Activated CD4-positive, CD25-positive, alpha-beta regulatory T cell treated with anti-CD3 and anti-CD28 coated beads, Interleukin-2, amount 50 U/mL, for 16 hours (primary cell): ENCODE measurements at places on chromosomes 6 and 20.

- DNase-seq, result no peak
These were observed 104.0 kb downstream of the PHACTR3 start for GRCh38 chr20:59708326-59708725.

GRCh38 chr6:163354085-163354484 lies 60.4 kb upstream of the QKI start:
- DNase-seq, result no peak

DNA sequence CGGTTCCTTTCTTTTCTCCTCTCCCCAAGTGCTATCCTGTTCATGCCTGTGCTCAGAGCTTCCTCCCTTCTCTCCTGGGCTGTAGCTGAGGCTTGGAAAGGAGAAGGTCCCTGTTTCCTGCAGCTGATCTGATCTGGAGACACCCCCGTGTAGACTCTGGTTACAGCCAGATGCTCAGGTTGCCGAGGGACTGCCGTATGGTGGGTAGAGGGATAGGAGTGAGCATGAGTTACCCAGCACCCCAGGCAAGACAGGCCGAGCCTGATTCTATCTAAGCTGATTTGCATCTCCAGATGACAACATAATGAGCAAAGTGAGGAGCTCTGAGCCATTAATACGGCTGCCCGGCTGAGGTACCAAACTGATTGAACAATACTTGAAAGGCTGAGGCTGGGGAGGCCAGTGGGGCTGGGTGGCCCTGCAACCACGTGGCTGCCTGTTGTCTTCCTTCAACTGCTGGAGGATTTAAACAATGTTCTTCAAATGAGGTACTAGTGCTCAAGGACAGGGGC lies 91.8 kb downstream of the ASXL1 start:
- no peak for DNase-seq

- DNase-seq, result no peak
These were observed 83.5 kb downstream of the NCOA3 start for GRCh38 chr20:47585087-47585747.

DNA sequence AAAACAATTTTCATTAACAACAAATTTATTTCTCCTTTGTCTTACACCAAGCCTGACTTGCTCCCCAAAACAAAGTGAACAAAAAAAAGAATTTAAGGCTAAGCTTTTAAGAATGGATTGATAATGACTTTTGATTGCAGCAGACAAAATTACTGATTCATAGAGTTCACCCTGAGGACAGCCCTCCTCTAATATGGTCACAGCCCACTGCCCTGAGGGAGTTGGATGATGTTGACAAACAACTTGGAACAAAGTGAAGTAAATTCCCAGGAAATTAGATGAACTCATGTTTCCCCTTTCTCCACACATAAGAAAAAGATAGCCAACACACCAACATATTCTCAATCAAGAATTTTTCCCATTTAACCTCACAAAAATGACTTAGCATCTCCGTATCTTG lies 7.7 kb upstream of the ISM1 start:
- DNase-seq, result no peak

DNA sequence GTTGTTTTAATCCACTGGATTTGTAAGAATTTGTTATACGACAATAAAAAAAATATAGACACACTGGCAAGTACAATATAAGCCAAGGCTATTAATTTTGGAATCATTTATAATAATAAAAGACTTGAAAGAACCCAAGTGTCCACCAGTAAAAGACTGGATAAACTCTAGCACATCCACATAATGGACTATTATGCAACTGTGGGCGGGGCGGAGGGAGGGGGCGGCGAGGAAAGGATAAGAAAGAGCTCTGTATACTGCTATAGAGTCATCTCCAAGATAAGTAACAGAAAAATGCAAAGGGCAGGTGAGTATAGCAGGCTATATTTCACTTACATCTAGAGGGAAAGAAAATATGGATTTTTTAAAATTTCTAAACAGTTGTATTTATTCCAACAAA lies 123.3 kb downstream of the TBC1D32 start:
- no peak for DNase-seq

DNA sequence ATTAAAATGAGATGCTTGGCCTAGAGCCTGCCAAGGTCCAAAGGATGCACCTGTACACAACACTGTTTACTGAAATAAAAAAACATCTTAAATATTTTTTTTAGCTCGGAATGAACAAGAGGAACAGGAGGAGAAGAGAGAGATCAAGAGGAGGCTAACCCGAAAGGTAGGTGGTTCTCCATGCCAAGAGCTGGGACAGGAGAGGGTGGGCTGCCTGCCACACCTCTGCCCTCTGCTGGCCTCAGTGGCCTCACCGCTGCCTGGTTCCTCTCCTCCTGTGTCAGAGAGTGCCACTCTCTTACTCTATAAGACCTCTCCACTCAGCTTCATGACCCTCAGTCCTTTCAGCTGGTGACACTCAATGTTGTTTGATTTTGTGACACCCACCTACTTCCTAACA lies 50.2 kb downstream of the TBC1D7 start:
- DNase-seq, result no peak

DNA sequence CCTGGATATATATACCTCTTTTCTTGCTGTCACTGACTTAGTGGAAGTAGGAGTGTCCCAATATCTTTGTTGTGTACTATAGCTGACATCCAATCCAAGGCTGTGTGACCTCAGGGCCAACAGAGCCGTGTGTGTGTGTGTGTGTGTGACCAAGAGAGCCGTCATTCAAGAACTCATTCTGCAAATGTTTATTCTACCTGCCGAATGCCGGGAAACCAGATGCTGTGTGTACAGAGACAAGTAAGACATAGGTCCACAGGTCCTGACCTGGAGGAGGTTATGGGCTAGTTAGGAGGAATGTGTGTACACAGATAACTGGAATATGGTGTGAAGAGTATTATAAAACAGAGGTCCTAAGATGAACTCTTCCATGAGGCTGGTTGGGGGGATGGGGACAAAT lies 190.0 kb downstream of the DHX35 start:
- no peak for DNase-seq

DNA sequence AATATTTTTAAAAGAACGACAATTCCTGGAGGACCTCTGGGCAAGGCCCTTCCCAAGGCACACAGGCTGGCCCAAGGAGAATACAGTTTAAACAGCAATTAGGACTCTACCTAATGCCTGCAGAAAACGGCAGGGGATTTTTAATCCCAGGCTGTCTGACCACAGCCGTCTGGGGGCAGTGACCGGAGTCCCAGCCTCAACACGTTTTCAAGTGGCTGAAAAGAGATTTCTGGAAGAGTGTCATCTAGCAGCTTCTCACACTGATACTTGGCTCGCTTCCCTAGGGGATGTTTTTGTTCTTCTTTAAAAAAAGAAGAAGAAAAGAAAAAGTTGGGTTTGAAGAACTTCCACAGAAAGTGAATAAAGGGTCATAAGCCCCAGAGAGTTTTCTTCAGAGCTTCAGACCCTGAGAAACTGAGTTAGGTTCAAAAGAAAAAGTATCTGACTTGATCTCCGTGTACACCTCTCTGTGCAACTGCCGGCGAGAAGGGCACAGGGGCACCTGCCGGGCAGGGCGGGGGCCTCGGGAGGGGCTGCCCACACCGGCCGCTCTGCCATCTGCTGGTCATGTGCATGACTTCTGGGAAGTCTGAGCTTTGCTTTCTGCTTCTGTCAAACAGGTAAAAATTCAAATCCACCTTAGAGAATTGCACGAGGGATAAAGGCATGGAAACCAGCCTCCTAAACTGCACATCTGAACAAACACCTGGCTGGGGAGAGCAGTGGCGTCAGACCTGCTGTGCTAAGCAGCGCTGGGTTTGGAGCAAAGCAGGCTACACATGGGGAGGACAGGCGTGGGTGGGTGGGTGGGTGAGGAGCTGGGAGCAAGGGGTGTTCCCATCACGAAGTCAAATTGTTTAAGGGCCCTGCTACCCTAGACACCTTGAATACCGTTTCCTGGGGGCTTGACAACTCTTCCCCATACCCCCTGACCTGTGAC lies 33.0 kb downstream of the RRBP1 start:
- no peak for DNase-seq

DNA sequence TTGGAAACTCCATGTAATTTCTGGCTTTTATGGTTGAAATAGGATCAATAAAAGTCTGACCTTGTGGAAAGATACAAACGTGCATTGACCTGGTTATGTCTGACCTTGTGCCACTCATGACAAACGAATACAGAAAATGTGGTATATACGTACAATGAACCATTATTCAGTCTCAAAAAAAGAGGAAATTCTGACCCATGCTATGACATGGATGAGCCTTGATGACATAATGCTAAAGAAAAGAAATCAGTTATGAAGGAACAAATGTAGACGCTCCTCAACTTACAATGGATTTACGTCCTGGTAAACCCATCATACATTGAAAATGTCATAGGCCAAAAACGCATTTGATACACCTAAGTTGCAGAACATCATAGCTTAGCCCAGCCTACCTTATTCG lies 309.7 kb upstream of the SULF2 start:
- DNase-seq, result no peak

DNA sequence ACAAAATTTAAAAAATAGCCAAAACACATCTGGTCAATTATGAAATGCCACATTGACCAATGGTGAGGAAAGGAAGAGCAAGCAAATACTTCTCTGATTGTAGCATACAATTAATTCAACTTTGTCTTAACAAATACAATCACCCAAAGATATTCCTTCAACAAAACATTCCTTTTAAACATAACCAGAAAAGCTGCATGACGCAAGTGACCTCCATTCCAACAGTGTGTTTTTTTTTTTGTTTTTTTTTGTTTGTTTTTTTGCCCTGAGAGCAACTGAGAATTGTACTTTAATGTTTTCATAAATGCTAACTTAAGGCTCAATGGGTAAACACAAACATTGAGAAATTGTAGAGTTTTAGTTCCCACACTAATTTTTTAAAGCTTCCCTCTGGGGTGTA lies 184.4 kb downstream of the PTPRK start:
- no peak for DNase-seq

- DNase-seq, result no peak
These were observed 427.4 kb downstream of the UTRN start for GRCh38 chr6:144712541-144712940.

DNA sequence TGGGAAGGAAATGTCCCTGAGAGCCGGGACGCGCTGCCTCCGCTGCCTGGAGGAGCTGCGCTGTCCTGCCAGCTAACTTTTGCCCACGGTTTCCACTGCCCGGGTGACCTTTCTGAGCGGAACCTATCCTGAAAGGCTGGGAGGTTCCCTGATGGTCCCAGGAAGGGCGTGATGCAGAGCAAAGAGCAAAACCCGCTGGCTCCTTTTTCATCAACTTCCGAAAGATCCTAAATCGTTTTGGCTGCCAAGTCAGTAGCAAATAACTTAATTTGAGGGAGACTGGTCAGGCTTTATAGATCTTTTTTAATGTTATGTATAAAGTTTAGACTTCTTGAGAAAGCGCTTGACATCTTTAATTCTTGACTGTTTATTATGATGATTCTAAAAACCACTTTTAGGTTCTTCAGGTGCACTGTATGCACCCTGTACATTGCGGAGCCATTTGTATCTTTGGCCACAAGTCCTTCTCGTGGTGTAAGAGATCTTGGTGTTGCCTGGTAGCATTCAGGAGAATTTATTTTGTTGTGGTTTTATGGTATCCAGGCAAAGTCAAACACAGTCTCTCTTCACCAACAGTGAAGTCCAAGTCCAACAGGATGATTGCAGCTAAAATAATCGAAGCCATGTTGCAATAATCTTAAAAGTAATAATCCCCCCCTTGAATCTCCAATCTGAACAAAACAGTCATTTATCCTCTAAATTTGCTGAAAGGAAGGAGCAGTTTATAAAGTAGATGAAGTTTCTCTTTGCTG lies at the start of gene SYNE1:
SYNE1 (minus strand) TSS at position 67 of the 752 bp plus-strand sequence. CDS start 9,031 bp downstream, outside the sequence.
- DNase-seq, result no peak

DNA sequence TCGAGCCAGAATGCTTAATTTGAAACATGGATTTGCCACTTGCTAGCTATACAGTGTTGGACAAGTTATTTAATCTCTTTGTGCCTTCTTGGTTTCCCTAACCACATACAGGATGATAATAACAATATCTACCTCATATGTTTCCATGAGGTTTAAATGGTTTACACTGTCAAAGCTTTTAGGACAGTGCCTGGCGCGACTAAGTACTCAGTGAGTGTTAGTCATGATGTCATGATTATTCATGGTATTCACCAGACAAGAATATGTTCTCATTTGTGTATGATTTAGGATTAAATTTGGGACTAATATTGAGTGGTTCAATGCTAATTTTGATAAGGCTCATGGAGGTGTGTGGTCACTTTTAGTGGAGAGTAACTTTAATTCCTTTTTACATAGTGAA lies 167.4 kb downstream of the EYA4 start:
- DNase-seq, result no peak

- no peak for DNase-seq
These were observed 28.1 kb downstream of the ROS1 start for GRCh38 chr6:117397536-117398227.

- no peak for DNase-seq
These were observed 24.4 kb downstream of the QKI start for GRCh38 chr6:163438940-163439335.

DNA sequence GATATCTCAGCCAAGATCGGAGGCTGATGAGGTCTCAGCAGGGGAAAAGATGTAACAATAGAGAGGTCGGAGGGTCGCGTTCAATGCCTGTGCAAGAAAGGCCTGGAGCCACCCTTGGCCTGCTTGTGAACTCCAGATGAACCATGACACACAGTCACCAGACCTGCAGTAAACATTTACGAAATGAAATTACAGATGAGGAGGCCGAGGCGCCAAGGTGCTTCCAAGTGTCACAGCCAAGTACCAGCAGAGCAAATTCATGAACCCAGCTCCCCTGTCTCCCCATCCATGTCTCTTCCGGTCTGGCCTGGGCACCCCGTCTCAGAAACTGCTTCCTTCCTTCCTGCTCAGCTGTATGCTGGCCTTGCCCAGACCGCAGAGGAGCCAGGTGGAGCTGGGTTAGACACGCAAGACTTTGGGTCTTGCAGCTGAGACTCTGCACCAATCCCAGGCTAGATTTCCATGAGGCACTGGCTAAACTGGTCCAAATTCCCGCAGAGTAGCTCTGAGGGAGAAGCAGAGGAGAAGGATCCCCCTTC lies 48.1 kb downstream of the CHMP4B start:
- DNase-seq, result no peak

- no peak for DNase-seq
These were observed 12.8 kb downstream of the RNF114 start for GRCh38 chr20:49948809-49949507.
